Left cardiac atrium (tissue), 4 donors: ENCODE measurements at places on chromosomes 5 and 9. TPM values are rescaled to one million over a fixed set of nuclear protein-coding genes. Genes with fewer than 3 reads are reported as not detected.

DNA sequence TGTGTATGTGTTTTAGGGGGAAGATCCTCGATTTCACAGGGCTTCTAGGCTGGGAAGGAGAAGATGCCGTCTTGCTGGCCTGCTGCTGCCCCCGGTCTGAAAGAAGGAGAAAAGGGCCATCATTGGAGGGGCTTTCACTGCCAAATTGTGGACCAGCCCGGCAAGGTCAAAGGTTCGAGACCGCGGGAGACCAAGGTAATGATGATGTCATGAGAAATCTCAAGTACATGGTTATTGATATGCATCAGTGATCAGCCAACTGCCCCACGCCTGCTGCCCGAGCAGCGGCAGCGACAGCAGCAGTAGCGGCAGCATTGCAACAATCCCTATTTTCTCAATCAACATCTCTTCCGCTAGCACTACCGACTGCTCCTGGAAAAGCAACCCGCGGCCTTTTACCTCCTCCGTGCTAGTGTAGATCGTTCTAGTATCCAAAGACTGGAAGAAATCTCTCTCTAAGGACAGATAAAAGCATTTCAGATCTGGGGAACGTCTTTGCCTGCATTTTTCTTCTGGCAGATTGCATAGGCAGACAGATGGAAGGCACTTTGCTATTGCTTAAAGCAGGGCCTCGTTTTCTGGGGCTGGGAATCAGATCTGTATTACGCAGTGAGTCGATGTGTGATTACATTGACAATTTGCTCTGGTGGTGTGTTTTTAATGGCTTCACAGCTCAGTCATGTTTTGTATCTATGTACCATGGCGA, 215.3 kb downstream of the MEF2C start:
- no peak for DNase-seq

- DNase-seq: no peak
These were observed 72.8 kb upstream of the EFNA5 start for GRCh38 chr5:107743373-107744000.

- DNase-seq: peak; percentile 61
These were observed at the start of gene GABRB2 for GRCh38 chr5:161546470-161547301. GABRB2 (minus strand) TSS chr5:161546725; CDS start chr5:161546643, 82 bp downstream.

DNA sequence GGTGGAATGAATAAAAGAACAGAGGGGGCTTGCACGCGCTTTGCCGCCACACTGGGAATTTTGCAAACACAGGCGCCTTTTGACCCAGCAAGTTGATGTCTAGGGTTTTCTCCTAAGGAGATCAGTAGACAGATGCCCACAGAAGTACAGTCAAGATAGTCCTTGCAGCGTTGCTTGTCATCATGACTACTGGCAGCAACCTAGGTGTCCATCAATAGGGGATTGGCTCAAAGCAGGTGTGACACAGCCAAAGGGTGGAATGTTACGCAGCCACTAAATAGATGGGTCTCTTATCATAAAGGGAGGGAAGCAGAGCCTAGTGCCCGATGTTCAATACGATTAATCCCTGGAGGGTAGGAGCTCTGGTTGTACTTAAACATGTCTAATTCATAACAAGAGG, 63.8 kb upstream of the GGTA1 start:
- DNase-seq: no peak

NUP155 gene
- 14.1 TPM for total RNA-seq

DNA sequence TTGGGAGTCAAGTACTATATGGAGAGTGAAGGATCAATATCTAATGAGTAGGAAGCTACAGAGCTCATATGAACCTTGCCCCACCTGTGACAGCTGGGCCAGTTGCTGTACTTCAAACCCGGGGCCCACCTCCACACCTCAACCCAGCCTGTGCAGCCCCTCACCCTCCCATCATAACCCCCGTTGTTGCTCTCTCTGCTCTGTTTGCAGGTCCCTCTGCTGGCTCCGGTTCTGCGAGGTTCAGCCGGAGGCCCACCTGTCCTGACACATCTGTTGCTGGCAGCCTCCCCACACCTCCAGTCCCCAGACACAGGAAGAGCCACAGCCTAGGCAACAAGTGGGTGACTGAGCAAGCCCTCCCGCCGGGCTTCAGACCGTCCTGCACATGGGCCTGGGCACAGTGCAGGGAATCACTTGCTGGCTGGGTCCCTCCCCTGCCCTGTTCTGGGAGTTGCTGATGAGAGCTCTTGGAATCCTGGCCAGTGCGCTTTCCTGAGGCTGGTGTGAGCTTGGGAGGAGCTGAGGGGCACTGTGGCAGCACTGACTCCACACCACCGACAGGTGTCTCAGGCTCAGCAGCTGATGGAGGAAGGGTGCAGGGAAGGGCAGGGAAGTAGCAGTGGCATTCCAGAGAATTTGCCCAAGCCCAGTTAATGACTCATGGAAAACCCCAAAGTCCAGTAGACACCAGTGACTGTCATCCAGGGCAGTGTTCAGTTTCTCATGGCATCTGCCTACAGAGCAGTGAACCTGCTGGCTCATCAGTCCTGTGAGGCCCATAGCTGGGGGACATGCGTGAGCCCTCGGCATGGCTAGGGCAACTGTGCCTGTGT, 69.5 kb upstream of the GARNL3 start:
- DNase-seq: peak; percentile 19

DNA sequence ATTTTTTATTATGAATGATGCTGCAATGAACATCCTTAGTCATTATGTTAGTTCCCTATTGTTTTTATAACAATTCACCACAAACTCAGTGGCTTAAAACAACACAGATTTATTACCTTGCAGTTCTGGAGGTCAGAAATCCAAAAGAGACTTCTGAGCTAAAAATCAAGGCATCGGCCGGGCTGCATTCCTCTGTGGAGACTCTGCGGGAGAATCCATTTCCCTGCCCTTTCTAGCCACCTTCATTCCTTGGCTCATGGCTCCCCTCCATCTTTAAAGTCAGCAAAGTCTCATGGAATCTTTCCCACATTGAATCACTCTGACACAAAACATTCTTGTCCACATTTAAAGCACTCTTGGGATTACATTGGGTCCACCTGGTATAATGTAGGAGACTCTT, 38.6 kb downstream of the SNX18 start:
- DNase-seq: no peak

PCDHA13 gene
- 0.31 TPM for total RNA-seq

DNA sequence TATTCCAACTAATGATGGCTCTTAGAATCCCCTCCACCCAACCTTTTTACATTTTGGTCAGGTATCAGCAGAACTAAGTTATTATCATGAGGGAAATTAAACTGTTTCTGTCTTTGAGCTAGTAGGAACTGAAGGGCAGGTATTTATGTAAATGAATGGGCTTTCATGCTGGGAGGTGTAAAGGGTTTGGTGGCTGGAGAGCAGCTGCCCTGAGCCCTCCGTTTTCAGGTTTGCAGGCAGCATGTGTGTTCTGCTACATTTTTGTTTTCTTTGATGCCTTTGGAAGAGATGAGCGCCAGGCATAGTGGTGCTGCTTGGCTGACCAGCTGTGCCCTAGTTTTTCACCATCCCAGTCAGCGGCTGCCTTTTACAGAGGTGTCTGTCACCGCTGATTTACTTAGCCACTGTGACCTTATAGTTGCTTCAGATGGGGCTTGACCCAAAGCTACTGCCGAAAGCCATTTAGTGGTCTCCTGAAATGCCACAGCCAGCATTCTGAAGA, 231.9 kb downstream of the MAST4 start:
- DNase-seq: no peak

- peak; percentile 50 for DNase-seq
These were observed 71.9 kb downstream of the DAPK1 start for GRCh38 chr9:87569518-87569917.
